ENCODE measurements at places on chromosomes 3 and 15.

GRCh38 chr3:195003006-195003892, 267.7 kb downstream of the XXYLT1 start:
- H3K27ac ChIP-seq = no peak overlapping the region
- no peak overlapping the region for H3K4me3 ChIP-seq
- DNase-seq = peak; percentile 71
- no peaks in the 10 kb centered on the region for H3K27me3 ChIP-seq
- no peaks in the 10 kb centered on the region for H3K36me3 ChIP-seq

DNA sequence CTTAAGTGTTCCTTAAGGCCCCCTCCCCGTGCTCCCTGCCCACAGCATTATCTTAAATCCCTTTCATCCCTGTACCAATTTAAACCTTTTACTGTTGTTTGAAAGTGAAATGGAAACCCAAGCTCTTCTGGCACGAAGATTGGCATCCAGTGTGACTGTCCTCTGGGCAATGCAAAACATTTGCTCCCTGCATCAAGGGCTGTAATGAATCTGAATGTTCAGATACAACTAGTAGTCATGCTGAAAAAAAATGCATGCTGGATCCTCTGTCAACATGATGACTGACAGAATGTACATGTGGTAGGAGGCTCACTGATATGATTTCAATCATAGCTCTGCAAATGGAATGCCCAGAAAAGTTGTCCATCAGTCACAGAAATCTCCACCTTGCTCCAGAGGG, 8.1 kb upstream of the CDIN1 start:
- no peaks in the 10 kb centered on the region for H3K4me1 ChIP-seq
- no peak for DNase-seq
- no peaks in the 10 kb centered on the region for H3K36me3 ChIP-seq
- H3K27me3 ChIP-seq = no peaks in the 10 kb centered on the region
- peak overlapping the region; percentile 48 for H3K27ac ChIP-seq

GRCh38 chr3:40800343-40800742, 275.6 kb downstream of the ZNF621 start:
- H3K27me3 ChIP-seq = no peaks in the 10 kb centered on the region
- no peak overlapping the region for H3K4me3 ChIP-seq
- H3K27ac ChIP-seq = no peak overlapping the region
- DNase-seq = peak; percentile 6
- H3K4me1 ChIP-seq = no peaks in the 10 kb centered on the region

GRCh38 chr3:45912435-45912834, 26.1 kb downstream of the CCR9 start:
- peaks cover 2% of the 10 kb centered on the region for H3K36me3 ChIP-seq
- no peak for DNase-seq
- no peak overlapping the region for H3K4me3 ChIP-seq
- no peaks in the 10 kb centered on the region for H3K27me3 ChIP-seq
- H3K4me1 ChIP-seq = no peaks in the 10 kb centered on the region

GRCh38 chr3:97821287-97821773, 481 bp upstream of the CRYBG3 start:
- no peak for DNase-seq
- peak overlapping the region; percentile 98 for H3K4me3 ChIP-seq
- no peaks in the 10 kb centered on the region for H3K27me3 ChIP-seq
- no peaks in the 10 kb centered on the region for H3K4me1 ChIP-seq
- no peaks in the 10 kb centered on the region for H3K36me3 ChIP-seq

DNA sequence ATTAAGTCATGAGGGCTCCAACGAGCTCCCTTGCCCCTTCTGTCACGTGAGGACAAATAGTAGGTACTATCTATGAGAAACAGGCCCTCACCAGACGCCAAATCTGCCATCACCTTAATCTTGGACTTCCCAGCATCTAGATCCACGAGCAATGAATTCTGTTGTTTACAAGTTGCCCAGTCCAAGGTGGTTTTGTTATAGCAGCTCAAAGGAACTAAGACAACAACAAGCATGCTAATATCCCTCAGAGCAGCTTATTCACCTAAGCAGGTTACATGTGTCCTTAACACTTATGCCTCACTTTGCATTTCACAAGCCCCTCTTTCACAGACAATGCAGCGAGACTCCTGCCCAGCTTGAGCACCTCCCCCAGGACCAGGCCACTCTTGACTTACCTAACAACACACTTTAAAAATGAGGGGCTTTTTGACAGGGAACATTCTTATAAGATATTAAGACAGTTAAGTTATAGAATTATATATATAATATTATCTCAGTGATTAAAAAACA, 219.5 kb downstream of the PLCH1 start:
- no peaks in the 10 kb centered on the region for H3K36me3 ChIP-seq
- H3K27me3 ChIP-seq = no peaks in the 10 kb centered on the region
- DNase-seq = no peak
- H3K4me3 ChIP-seq = no peak overlapping the region
- no peak overlapping the region for H3K27ac ChIP-seq

- DNase-seq = peak; percentile 93
- H3K4me3 ChIP-seq = no peak overlapping the region
- no peaks in the 10 kb centered on the region for H3K27me3 ChIP-seq
- no peaks in the 10 kb centered on the region for H3K36me3 ChIP-seq
- H3K4me1 ChIP-seq = peaks cover 41% of the 10 kb centered on the region
- H3K27ac ChIP-seq = peak overlapping the region; percentile 65
These were observed 175.7 kb downstream of the KLHL25 start for GRCh38 chr15:85618956-85619491.

- no peak overlapping the region for H3K27ac ChIP-seq
- H3K4me3 ChIP-seq = no peak overlapping the region
- no peaks in the 10 kb centered on the region for H3K4me1 ChIP-seq
- peaks cover 2% of the 10 kb centered on the region for H3K27me3 ChIP-seq
- no peaks in the 10 kb centered on the region for H3K36me3 ChIP-seq
- peak; percentile 47 for DNase-seq
These were observed 436.1 kb downstream of the CHL1 start for GRCh38 chr3:632571-633170.

DNA sequence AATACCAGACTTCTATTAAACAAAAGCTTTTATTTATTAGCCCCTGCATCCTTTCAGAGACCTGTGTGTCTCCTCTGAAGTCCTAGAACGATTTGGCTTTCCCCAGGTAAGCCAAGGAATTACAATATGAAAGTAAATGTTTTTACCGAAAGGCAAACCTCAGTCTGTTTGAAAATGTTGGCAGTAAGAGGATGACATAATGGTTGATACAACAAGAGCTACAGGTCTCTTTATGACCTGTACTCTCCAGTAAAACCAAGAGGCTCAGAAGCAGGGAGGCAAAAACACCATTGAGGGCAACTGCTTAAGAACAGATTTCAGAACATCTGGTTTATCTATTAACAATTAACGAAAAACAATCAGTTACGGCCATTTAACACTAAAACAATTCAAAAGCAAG, 107.8 kb downstream of the ADAM10 start:
- H3K4me3 ChIP-seq = no peak overlapping the region
- H3K36me3 ChIP-seq = peaks cover 2% of the 10 kb centered on the region
- H3K27me3 ChIP-seq = no peaks in the 10 kb centered on the region
- no peak overlapping the region for H3K27ac ChIP-seq
- no peak for DNase-seq

GRCh38 chr3:194654443-194654842, 17.5 kb downstream of the LSG1 start:
- no peak for DNase-seq
- no peak overlapping the region for H3K27ac ChIP-seq
- H3K36me3 ChIP-seq = peaks cover 31% of the 10 kb centered on the region
- H3K4me1 ChIP-seq = no peaks in the 10 kb centered on the region
- H3K27me3 ChIP-seq = no peaks in the 10 kb centered on the region
- H3K4me3 ChIP-seq = no peak overlapping the region
